ENCODE measurements at places on chromosomes 1 and 21.

DNA sequence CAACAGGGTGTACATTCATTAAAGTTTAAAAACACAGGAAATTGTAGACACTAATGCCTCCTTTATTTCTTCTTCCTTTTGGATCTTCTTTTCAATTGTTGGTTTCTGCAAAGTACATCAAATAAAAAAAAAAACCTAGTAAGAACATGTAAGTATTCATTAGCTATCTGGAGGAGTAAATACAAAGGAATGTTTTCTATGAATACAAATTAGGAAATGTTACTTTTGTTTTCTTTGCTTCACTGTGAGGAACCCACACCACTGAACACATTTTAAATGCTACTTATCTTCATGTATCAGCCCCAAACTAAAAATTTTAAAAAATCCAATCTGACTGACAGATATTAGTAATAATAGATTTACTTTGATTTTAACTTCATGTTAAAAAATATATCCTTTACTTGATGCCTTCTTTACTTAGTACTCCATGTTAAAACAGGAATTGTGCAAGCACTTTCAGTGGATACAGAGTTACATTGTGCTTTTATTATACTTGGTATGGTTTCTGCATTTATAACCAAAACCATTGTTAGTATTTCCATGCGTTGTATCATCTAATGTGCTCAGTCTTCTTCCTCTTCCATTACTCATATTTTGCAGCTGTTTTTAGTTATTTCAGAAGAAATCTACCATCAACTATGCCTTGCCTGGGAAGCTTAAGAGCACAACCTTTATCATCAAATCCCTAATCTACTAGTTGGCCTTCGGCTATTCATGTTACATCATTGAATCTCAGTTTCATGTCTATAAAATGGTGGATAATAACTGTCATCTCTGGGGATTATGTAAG, 236.9 kb upstream of the DPYD start:
- DNase-seq: no peak

GRCh38 chr1:79629414-79629813, 622.9 kb upstream of the ADGRL4 start:
- no peak for DNase-seq

GRCh38 chr1:26768755-26769154, 19.0 kb upstream of the PIGV start:
- no peak for DNase-seq

DNA sequence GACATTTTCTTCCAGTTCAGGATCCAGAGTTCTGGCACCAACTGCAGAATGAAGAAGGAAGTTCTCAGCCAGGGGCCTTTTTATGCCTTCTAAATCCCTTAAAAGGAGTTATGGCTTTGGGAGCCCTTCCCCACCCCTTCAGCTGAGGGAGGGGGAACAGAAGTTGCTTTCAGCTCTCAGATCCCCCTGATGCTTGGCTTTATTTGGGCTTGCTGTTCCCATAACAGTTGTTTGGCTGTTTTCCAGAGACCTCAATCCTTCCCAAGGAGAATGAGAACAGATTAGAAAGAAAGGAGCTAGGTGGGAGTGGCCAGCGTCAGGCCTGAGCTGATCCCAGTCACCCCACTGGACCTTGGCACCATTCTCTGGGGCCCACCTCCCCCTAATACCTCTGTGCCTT, at the start of gene RPE65:
Gene RPE65 (minus strand): TSS at position 54 of the 400 bp plus-strand sequence. CDS start 49 bp downstream, at position 5.
- DNase-seq: no peak

Measured in esophagus squamous epithelium (tissue), 5 donors.